ENCODE measurements at places on chromosomes 7 and 10. TPM values are rescaled to one million over a fixed set of nuclear protein-coding genes. Genes with fewer than 3 reads are reported as not detected.

CEP55 gene
- total RNA-seq: 65.6 TPM

VSTM4 gene
- 0.35 TPM for total RNA-seq

FKBP6 gene
- total RNA-seq: not detected

SMKR1 gene
- total RNA-seq: 11.8 TPM

ANKRD61 gene
- total RNA-seq: 0.75 TPM
